Activated T-helper 1 cell treated with anti-CD3 and anti-CD28 coated beads, Interleukin-2, amount 50 U/mL, for 16 hours (primary cell): ENCODE measurements at places on chromosomes 16 and 17.

GRCh38 chr17:15239491-15239890, 25.6 kb downstream of the PMP22 start:
- DNase-seq: no peak

DNA sequence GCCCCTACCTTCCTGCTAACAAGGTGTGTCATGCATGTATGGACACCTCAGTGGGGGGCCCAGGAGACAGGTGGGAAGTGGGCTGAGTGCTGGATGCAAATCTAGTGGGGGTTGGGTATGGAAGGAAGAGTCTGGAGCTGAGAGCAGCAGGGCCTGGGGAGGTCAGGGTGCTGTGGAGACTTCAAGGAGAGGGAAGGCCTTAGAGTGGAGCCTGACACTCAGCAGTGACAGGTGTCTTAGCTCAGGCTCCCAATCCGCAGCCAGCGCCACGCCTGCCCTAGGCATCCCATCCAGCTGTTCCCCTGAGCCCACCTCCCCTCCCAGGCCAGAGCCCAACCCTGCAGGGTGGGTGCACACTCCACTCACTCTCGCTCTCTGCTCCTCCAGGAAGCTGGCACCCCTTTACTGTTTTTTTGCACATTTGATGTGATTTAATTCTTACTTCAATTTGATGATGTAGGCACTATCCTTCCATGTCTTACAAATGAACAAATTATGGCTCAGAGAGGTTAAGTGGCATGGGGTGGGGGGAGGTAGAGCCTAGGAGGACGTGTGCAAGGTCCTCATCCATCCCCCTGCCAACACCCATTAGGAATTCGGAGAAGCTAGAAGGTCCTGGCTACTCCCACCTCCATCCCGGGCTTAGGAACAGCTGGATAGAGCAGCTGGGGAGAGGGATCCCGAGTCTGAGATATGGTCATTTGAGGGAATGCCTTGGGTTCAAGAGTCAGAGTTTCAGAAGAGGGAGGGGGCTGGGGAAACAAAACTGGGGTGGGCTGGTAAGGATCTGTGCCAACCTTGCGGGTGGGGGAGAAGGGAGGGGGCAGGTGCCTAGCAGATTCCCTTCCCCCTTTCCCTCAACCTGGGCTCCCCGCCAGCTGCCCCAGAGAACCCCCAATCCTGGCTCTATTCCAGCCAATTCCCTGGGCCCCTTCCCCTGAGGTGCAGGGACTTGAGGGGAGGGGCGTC, 2.1 kb downstream of the FAM171A2 start:
- DNase-seq: no peak

GRCh38 chr17:17888371-17888770, 51.6 kb upstream of the SREBF1 start:
- no peak for DNase-seq

DNA sequence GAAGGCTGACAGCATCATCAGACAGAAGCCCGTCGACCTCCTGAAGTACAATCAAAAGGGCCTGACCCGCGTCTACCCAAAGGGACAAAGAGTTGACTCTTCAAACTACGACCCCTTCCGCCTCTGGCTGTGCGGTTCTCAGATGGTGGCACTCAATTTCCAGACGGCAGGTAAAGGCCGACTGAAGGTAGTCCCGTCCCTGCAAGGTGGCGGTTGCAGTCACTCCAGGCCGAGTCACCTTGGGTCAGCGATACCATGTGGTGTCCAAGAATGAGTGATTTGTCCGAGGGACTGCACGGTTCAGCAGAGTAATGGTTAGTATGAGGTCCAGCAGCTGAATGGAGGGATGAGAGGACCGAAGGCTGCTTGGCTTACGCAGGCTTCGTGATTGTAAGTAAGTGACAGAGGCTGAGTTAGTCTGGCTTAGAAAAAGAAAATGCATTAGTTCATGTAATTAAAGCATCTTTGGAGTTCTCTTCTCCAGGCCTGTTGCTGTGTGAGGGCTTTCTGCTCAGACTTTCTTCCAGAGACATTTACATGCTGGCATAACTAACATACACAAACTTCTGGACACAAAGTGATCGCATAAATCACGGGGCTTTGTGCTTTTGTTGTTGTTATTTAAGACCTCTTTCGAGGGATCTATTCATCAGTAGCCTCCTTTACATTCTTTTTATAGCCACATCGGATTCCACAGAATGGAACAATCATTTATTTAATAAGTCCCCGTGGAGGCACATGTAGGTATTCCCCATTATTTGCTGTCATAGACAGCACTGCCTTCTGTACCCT, 74.9 kb downstream of the SDR42E1 start:
- DNase-seq: no peak

DNA sequence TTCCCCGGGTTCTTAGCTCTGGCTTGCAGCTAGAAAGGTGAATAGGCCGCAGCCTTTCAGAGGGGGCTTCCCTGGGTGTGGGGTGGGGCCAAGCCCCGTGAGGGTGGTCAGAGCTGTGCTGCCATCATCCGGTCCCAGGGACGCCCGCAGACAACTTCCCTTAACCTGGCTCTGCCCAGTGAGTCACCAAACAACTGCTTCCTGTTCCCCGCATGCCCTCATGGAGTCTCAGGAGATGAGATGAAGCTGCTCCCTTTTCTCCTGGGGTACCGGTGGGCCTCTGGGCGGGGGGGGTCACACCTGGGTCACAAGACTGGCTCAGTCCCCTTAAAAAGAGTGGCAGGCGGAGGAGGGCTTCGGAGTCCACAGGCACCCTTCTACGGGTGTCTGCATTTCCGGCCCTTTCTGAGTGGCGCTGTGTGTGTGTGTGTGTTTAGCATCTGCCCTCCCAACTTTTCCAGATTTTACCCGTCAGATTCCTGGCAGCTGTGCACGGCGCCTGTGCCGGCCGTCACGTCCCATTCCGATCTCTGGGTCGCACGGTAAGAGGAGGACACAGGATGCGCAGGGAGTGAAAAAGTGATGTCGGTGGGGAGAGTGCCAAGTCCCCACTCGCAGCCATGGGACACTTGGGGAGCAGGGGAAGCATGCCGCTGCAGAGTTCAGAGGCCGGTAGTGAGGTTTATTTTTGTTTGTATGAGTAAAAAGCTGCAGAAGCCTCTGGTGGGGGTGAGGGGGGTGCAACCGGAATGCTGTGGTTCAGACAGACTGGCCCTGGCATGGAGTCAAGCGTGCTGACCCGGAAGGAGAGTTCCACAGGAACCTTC, 16.8 kb downstream of the HIC1 start:
- DNase-seq: no peak

DNA sequence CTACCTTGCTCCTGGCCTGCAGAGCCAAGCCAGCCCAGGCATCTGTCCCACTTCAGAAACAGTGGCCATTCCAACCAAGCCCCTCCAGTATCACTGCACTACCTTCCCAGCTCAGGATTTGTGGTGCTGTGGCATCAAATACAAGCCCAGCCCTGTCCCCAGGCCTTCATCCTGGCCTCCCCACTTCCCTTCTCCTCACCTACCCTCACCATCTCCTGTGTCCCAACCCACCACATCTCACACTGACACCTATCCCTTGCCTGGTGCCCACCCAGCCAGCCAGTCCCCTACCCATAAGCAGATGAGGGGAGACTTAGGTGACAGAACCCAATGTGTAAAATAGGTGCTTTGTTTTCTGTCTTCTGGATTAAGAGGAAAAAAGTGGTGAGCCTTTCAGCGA, 66.0 kb upstream of the CDH5 start:
- no peak for DNase-seq

- DNase-seq: no peak
Observed at GRCh38 chr16:74271872-74272271, 24.7 kb upstream of the PSMD7 start.

- DNase-seq: no peak
Observed at GRCh38 chr17:81139428-81139827, 25.9 kb upstream of the PVALEF start.

DNA sequence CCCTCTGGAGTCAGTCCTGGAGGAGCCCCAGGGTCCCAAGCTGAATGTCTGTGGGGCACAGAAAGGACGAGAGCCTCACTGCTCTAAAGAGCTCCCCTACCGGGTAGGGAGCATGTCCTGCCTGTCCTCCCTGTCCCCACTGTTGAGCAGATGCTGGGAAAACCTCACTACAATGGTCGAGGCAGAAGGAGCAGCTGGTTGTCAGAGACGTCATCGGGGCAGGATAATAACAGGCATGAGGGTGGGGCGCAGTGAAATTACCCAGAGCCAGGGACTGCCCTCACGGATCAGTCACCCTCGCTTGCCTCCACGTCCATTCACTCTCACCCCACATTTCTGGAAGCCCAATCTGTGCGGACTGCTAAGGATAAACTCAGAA, 538 bp downstream of the TM4SF5 start:
- DNase-seq: no peak

DNA sequence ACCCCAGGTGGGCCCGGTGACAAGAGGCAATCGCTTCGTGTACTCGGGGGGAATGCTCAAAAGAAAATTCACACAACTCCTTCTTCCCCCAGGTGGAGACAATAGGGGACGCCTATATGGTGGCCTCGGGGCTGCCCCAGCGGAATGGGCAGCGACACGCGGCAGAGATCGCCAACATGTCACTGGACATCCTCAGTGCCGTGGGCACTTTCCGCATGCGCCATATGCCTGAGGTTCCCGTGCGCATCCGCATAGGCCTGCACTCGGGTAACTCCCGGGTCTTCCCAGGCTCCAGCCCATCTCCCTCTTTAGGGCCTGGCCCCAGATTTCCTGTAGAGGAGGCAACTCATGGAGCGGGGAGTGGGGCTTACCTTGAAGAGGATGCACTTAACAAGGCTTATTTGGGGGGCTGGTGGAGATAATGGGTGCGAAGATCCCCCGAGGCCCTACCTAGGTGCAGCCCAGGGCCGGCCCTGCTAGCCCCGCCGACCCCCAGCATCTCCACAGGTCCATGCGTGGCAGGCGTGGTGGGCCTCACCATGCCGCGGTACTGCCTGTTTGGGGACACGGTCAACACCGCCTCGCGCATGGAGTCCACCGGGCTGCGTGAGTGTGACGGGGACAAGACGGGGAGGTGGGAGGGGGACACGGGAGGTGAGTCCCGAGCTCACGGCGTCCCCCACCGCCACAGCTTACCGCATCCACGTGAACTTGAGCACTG, 13.0 kb downstream of the GUCY2D start:
- DNase-seq: no peak

DNA sequence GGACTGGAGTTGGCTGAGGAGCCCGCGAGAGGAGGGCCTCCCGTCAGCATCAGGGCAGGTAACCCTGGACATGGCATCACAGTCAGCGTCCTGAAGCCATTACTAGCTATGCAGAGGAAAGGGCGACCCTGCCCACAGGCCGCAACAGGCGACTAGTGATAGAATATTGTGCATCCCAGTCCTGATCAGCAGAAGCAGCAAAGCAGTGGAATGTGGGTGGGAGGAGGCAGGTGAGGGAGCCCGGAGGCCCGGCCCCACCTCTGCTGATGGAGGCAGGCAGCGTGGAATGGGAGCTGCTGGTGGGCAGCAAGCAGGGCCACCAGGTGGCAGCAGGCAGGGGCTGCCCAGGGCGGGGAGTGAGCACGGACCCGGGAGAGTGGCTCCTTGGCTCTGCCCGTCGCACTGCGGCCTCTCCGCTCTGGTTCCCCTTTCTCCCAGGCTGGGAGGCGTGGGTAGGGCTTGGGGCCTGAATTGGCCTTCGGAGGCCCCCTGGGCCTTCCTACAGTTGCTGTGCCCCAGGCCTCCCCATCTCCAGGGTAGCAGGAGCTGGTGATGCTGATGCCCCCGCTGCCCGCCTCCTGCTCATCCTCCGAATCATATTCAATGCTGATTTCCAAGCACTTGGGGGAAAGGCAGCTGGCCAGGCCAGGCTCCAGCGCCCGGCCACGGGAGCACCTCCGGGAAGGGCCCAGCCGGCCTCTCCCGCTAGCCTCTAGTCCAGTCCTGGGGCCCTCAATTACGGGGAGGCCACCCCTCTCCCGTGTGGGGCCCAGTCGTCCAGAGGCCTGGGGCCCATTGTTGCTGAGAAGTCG, 20.2 kb downstream of the TSPOAP1 start:
- no peak for DNase-seq

DNA sequence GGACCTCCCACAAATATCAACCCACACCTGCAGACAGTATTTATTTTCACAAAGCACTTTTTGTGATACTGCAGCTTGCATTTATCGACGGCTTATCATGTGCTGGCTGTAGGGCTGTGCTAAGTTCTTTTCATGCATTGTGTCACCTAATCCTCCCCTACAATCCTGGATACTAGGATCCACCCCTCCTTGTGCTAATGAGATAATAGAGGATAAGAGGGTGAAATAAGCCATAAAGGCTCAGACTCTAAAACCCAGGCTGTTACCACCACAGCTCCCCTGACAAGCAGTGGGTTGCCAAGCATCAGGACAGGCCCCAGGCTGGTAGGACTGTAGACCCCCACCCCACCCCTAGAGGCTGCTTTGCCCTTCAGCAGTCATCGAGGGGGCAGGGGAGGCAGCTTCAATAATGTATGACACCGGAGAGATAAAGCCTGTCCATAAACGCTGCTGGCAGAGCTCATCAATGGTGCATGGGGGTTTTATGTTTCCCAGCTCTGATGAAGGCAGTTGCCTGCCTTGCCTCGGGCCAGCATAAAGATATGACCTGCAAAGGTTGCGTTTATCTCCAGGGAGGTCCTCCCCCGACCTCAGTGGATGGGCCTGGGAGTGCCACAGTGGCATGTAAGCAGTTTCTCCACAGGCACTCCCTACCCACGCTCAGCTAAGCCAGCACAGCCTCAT, 73.9 kb upstream of the C16orf82 start:
- DNase-seq: no peak

- DNase-seq: no peak
Observed at GRCh38 chr17:57207396-57207795, 48.9 kb upstream of the MSI2 start.

DNA sequence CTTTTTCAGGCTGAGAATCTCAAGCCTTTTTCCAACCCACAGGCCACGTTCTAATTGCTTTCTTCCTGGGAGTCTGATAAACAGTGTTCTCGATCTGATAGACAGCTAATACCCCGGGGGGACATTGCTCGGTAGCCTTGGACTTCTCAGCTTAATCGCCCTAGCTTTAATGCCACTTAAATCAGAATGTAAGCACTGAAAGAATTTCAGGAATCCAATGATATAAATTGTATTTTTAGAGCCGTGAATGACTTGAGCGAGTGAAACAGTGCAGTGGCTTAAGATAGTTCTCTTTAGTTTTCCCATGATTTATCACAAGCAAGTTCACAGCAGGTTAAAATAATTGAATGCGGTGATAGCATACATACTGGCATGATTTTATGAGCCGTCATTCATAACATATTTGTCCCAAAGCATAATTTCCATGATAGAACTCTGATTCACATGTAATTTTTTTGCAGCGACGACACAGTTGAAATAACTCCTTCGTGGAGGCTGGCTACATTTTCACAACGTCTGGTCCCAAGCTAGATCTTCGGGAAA, 116.1 kb upstream of the MYOCD start:
- DNase-seq: no peak
